ENCODE measurements at places on chromosomes 6 and 20.

DNA sequence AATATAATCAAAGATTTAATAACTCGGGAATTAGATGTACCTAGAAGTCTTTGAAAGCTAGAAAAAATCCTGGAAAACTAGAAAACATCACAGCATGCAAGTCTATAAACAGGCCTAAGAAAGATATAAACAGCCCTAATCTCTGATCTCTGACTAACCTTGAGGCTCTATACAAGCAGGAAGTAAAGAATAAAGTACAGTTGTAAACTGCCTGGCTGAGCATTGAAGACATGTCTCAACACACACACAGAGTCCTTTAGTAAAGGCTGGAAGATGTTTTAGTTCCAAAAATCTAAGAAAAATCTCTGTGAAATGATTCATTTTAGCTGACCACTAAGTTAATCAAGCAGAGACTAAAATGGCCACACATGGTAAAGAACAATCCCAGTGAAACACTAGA lies 774.5 kb downstream of the EYS start:
- no peak for DNase-seq

- DNase-seq, result no peak
Measured at GRCh38 chr6:105519954-105520353, 117.1 kb upstream of the PREP start.

DNA sequence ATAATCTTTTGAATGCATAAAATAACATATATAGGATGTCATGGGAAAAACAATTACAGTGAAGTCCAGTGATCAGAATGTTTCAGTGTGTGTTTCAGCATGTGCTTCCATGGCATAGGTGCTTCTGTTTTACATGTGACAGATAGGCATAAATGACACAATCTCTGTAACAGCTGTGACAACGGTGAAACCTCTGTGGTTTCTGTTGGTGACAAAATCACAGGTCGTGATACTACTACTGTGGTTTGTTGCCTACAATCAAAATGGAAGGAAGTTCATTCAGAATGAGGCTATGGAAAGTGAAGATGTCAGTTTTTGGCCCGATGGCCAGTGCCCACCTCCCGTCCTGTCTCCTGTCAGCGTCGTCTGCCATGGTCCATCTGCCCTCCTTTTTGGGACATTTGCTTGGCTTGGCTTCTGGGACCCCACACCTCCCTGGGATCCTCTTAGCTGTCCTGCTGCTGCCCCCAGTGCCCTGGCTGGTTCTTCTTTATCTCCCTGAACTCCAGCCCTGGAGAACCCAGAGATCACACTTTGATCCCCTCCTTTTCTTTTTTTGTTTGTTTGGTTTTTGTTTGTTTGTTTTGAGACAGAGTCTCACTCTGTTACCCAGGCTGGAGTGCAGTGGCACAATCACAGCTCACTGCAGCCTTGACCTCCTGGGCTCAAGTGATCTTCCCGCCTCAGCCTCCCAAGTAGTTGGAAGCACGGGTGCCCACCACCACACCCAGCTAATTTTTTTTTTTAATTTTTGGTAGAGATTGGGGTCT lies 79.3 kb upstream of the NAA20 start:
- DNase-seq, result no peak

DNA sequence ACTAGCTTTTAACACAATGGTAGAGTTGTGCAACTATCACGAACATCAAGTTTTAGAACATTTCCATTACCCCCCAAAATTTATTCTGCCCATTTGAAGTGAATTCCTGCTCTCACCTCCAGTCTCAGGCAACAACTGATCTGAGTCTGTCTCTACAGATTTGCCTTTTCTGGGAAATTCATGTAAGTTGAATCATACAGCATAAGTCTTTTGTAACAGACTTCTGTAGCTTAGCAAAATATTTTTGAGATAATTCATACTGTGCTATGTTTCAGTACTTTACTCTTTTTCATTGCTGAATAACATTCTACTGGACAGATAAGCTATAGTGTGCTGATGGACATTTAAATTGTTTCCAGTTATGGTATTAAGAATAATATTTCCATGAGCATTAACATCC lies 447.3 kb upstream of the GJE1 start:
- DNase-seq, result no peak

DNA sequence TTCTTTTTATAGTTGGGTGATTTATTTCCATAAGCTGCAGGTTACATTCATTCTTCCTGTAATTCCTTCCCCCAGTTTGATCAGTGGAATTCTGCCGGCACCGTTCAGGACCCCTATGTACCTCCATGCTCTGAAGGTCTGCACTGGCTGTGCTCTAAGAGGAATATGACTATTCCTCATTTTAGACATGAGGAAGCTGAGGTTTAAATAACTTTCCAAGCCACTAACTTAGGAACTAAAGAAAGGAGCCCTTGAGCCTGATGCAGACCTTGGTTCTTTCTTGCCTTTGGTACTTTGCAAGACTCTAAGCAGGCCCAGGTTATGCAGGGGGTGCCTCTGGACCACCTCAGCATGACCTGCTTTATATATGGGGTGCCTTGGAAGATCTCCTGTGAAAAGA lies 318.5 kb downstream of the QKI start:
- no peak for DNase-seq

DNA sequence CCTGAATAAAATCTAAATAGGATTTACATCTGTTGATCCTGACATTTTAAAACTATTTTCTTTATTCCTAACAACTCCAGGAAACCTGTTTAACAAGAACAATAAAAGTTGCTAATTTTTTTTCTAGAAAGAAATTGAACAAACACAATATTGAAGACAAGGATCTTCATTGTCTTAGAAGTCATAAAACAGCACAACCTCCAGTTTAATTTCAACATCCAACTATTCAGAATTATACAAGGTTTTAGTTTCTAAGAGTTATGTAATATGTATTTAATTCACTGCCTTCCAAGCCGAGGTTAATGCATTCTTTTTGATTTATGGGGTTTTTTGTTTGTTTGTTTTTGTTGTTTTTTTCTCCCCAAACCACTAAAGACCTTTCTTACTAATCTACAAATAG lies 7.2 kb downstream of the BMP5 start:
- no peak for DNase-seq

DNA sequence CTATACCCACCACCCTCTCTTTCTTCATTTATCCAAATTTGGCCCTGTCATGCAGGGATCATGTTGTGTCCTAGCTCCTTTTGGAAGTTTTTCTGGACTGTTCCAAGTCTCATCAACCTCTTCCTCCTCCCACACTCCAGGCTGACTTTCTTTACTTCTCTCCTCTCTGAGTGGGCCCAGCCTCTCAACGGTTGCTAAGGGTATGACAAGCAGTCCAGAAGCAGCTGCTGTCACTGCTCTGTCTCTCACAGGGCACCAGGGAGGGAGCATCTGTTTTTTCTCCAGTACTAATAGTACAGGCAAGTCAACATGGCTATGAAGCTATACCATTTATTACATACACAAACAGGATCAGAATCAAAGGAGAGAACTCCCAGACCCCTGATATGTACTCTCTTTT lies 8.2 kb downstream of the NT5DC1 start:
- DNase-seq, result no peak
